ENCODE measurements at places on chromosomes 13 and 19.
A peak's percentile ranks its signal among the peaks of the same experiment; 100 is the strongest.

GRCh38 chr13:25920277-25920676, 131.5 kb downstream of the SHISA2 start:
- DNase-seq: no peak

DNA sequence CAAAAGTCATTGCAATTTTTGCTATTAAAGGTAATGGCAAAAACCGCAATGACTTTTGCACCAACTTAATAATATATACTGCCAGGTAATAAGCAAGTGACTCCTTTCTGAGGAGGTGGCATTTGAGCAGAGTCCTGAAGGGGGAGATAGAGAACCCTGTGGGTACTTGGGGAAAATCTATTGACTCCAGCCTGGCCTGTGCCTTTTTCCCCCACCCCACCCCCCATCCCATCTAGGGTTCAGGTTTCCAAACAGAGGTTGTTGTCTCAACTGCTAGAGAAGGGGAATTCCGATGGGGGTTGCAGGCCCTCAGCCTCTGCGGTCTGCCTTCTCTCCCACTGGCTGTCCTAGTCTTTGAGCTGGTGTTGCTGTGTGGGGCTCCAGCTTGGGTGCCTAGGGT, 11.5 kb downstream of the S1PR2 start:
- no peak for DNase-seq

DNA sequence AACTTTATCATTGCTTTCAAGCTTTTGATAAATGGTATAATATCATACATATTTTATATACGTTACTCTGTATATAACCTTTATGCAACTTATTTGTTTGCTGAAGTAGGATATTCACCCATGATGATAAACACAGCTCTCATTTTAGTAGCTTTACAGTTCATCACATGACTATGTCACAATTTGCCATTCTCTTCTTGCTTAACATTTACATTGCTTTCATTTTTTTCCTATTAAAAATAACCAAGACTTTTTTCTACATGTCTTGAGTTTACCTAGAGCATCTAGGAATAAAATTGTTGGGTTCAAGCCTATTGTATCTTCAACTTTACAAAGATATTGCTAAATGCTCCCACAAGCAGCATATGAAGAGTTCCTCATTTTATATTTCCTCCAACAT, 54.0 kb downstream of the KCNRG start:
- DNase-seq: no peak

DNA sequence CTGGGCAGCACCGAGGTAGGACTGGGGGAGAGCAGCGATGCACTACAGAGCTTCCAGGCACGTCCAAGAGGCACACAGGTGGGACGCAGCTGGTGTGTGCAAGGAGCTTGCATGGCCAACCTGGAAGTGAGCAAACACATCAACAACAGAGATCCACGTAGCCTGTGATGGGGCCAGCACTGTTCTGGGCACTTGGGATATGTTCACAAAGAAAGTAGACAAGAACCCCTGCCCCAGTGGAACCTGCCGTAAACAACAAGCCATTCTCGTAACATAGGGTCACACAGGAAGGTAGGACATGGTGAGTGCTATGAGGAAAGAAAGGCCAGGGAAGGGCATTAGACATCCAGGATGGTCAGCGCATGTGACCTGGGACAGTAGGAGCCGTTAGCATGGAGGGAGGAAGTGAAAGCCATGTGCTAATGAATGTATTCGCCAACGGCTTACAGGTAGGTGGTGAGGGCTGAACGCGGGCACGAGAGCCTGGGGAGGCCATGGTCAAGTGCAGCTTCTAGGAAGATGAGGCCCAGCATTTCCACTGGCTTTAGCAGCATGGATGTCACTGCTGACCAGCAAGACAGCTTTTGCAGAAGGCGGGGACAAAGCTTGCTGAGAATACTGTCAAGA, 105.5 kb downstream of the TEX26 start:
- no peak for DNase-seq

DNA sequence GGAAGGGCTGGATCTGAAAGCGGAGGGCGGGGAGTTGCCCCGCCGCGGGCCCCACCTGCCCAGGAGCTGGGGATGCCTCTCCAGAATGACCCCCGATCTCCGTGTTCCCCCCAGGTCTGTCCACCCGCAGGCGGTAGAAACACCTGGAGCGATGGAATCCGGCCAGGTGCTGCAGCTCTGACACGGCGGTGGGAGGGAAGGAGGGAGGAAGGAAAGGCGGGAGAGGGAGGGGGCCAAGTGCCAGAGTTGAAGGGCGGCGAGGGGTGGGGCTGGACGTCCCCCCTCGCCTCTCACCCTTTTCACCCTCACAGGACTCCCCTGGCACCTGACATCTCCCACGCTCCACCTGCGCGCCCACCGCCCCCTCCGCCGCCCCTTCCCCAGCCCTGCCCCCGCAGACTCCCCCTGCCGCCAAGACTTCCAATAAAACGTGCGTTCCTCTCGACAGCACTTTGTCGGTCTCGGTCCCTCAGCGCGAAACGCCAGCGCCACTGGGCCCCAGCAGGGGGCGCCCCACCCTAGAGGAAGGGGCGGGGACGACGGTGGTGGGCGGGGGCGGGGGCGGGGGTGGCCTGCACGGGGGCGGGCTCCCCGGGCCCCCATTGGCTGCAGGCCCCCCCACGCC, 337 bp upstream of the FXYD7 start:
- DNase-seq: no peak

- DNase-seq: peak; percentile 43
Observed at GRCh38 chr13:99909836-99910619, 61.5 kb downstream of the ZIC5 start.

DNA sequence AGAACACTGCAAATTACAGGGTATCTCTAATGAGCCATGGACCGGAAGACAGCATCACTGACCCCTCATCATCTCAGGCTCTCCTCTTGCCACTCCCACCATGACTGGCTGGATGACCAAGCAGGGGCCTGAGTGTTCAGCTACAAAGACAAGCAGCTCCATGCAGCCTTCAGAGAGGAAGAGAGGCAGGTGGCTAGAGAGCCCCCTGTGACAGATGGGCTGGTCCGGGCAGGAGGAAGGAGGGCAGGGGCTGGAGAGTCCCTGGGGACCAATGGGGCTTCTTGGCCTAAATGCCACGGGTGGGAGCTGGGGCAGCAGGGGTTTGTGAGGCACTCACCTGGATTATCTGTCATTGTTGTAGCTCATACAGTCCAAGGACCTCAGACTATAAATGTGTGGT, 12.8 kb upstream of the RASA3 start:
- no peak for DNase-seq

DNA sequence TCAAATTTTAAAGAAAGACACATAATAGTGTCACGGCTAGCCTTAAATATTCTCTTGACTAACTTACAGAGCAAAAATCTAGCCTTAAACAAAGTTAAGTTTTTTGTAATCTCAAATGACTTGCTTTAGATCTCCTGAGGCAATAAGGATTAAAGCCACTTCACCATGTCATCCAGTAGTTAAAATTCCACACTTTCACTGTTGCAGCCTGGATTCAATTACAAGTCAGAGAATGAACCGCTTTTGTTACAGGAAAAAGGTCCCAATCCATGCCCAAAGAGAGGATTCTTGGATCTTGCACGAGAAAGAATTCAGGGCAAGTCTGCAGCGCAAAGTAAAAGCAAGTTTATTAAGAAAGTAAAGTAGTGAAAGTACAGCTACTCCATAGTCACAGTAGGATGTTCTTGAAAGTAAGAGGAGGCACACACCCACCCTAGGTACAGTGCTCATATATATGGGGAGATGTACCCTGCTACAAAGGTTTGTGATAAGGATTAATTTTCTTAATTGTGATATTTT, 34.6 kb upstream of the CD177 start:
- no peak for DNase-seq

DNA sequence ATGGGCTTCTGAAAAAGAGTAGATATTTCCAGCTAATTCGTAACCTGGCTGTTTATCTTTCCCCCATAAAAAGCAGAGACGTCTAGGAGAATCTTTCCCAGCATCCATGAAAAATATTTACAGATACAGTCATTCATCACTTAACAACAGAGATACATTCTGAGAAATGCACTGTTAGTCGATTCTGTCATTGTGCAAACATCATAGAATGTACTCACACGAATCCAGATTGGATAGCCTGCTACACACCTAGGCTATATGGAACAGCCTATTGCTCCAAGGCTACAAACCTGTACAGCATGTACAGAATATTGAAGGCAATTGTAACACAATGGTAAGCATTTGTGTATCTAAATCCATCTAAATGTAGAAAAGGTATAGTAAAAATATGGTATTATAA, 530.2 kb upstream of the NBEA start:
- no peak for DNase-seq

- DNase-seq: no peak
Observed at GRCh38 chr13:29046588-29046987, 226.4 kb downstream of the MTUS2 start.

DNA sequence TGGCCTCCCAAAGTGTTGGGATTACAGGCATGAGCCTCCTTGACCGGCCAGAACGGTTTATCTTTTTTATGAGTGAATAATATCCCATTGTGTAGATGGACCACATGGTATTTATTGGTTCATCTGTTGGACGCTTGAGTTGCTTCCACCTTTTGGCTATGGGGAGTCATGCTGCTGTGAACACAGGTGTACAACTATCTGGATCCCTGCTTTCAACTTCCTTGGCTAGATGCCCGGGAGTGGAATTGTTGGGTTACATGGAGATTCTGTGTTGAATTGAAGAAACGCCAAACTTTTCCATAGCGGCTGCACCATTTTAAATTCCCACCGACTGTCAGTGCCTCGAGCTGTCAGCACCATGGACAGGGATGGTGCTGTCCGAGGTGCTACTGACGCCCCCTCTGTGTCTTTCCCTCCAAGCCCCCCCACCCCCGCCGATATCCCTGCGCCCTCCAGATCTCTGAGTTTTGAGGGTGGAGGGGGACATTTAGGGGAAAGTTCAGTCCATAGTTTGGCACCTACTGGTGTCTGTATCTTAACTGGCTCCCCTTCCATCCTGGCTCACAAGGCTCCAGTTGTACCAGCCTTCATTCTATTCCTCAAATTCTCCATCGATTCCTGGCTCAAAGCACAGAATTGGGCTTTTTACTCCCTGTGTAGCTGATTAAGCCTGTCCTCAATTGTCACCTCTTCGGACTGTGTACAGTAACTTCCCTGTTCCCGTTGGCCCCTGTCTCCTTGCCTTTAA, 27.3 kb downstream of the PNPLA6 start:
- DNase-seq: no peak

DNA sequence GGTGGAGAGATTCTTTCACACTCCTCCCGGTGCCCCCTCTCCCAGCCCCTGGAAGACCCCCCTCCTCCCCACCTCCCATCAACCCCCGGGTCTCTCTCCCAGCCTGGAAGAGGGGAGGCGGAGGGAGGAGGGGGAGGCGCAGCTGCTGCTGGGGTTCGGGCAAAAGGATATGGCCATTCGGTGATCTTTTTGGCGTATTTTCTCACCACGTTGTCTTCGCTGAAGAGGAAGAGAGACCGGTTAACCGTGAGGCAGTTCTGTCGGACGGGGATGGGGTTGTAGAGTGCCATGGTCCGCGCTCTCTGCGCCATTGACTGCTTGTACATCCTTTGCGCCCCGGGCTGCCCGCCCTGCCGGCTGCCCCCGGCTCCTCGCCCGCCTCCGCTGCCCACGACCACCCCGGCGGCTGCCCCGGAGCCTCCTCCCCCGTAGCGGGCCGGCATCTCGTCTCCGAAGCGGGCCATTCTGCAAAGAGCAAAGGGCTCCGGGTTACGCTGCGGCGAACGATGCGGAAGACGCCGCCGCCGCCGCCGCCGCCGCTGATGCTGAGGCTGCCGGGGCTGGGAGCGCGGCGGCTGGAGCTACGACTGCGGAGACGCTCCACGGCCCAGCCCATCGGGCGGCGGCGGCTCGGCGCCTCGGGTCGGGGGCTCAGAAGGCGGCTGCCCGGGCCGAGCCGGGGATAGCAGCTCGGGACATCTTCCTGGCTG, 363 bp downstream of the CACNA1A start:
- no peak for DNase-seq

DNA sequence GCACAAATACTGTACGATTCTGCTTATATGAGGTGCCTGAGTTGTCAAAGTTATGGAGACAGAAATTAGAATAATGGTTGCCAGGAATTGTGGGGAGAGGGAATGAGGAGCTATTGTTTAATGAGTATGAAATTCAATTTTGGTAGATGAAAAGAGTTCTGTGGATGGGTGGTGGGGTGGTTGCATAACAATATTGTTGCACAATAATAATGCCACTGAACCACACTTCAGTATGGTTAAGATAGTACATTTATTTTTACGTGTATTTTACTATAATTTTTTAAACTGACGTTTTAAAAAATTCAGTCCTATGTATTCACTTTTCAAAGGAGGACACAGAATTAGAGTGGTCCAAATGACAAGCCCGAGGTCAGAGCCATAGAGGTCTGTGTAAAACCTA, 1.8 kb upstream of the OXGR1 start:
- no peak for DNase-seq

- DNase-seq: no peak
Observed at GRCh38 chr19:40266119-40266518, 19.0 kb downstream of the AKT2 start.

DNA sequence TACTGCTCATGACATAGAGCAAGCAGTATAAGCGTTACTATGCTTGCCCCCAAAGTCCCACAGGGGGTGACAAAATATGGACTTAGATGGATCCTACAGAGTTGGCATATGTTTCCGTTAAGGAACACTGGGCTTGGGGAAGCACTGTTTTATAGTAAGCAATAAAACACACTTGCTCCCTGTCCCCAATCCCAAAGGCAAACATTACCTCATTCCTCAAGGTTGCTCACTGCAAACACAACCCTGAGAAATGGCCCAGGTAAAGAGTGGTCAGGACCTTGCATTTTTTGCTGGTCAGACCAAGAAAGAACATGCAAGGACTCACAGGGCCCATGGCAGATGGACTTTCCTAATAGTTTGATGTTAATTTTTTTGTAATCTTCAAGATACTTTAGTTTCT, 32.3 kb downstream of the UGGT2 start:
- DNase-seq: no peak

- DNase-seq: no peak
Observed at GRCh38 chr19:30498707-30499106, 126.5 kb downstream of the ZNF536 start.

DNA sequence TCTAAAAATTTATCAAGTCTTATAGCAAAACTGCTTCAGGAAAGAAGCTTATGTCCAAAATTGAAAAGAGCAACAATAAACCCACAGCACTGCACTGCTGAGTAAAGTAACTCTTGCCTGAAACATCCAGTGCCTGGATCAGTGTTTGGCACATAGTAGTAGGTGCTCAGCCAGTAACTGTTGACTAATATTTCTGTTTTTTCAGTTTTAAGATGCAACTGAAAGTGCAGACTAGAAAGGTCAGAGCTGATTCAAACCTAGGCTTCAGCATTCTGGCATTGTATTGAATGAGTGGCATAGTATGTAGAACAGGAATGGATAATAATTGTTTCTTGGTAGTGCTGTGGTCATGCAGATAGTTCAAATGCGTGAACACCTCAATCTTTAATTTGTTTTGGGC, 67.6 kb downstream of the UBL3 start:
- no peak for DNase-seq

GRCh38 chr13:31174018-31174417, 12.3 kb upstream of the HSPH1 start:
- no peak for DNase-seq

GRCh38 chr19:49677231-49677900, at the start of gene PRMT1:
TSS of gene PRMT1 (plus strand) at chr19:49677271. CDS start at chr19:49677281, 10 bp downstream.
- DNase-seq: peak; percentile 51
